NAMALWA (cell line): ENCODE measurements at places on chromosomes 5 and 9.
A peak's percentile ranks its signal among the peaks of the same experiment; 100 is the strongest.

DNA sequence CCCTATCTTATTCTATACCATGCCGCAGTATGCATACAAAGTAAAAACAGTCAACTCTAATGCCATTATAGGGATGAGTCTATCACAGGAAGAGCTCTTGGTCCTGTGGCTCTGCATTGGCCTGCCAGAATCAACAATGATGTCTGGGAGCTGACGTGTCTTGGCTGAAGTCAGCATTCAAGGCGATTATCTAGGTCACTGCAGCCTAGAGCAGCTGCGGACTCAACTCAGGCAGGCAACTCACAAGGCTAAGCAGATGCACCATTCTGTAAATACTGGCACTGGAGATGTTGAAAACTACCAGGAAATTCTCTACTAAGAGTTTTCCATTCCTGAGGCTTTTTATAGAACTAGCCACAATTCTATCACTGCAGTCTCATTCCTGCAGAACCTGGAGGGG, 13.3 kb downstream of the SPATA9 start:
- no peak for DNase-seq

DNA sequence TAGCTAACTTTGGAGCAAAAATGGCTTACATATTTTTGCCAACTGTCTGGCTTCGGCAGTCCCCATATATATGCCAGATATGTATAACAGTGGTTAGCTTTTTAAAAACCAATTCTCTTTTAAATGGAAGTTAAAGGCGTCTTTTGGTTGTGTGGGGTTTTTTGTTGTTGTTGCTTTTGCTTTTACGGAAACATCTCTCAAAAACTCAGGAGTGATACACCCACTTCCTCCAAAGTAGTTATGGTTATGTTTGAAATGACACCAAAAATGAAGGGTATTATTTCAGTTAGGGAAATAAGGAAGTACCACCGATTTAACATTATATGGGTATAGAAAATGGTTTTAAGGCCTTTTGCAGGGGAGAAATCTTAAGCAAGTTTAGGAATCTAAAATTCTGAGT, 2.3 kb downstream of the CNOT8 start:
- DNase-seq, result no peak

GRCh38 chr5:117800261-117800660, 1188.1 kb downstream of the DTWD2 start:
- no peak for DNase-seq

- no peak for DNase-seq
Measured at GRCh38 chr9:95796029-95796428, 79.5 kb upstream of the ERCC6L2 start.

DNA sequence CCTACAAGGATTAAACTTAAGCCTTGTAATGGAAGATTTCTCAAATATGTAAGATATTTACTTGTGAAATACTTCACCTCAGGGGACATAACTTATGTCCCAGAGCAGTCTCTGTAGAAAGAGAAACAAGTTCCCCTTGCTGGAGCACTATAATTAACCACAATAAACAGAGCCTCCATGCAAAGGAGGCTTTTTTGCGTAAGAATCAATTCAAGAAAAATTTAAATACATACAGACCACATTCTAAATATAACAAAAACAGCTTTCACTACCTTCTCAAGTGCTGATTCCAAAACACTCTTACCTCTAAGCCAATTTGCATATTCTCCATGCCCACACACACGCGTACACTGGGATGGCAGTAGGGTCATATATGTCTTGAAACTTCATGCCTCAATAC, 30.7 kb upstream of the CCNB1 start:
- peak; percentile 49 for DNase-seq

- DNase-seq, result no peak
Measured at GRCh38 chr9:109908459-109909390, 128.7 kb downstream of the PALM2AKAP2 start.

DNA sequence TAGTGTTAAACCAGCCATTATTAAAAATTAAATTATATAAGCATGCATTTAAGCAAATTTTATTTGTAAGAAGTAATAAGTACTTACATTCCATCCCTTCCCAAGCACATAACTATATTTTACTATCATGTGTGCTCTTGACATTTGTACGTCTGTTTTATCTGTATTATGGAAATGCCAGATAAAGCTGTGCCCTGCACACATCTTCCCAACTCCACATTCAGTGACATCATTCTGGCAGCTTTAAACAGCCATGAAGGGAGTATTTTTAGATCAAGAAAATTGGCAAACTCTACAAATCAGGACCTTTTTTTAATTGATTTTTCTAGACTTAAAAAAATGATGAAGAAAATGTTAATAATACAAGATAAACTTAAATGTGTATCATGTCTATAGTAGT, 131.1 kb downstream of the WDR41 start:
- DNase-seq, result no peak

DNA sequence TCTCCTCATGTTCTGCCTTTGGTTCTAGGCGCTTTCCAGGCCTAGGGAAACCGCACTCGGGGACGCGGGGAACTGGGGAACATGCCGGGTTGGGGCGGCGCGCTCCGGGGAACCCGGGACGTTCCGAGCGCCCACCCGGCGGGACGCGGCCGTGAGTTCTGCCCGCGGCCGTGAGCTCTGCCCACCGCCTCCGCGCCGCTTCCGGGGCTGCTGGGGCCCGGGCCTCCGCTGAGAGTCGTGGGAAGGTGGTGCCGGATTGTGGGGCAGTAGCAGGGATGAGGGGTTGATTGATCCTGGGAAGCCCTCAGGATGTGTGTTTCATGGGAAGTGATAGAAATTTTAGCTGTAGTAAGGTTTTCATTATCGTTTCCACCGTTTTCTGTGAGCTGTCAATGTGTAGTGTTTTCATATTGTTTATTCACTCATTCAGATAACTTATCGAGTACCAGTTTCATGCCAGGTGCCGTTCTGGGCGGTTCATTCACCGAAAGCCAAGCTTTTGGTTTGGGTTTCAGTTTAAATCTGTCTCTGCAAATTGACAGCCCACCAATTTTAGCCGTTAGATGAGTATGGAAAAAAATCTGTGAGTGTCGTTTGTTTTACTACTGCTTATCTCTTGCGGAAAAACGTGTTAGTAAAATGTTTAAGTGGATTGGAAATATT, 657 bp downstream of the MTRR start:
- peak; percentile 54 for DNase-seq
